ENCODE measurements at places on chromosomes 2 and 18.

DNA sequence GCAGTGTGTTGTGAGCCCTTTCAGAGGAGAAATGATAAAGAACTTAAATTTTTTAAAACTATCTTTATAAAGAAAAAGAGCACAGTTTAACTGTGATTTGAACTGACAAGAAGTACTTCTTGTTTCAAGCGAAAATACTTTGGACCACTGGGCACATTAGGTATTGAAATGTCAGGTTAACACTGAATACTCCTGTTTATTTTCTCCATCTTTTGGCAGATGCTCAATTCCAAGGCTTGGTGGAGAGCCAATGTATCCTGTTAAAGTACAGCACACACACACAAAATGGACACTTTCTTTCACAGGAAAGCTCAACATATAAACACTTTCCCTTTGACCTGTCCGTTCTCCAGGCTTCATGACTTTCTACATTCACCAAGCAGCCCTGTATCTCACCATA lies 32.6 kb upstream of the SP3 start:
- DNase-seq: no peak

DNA sequence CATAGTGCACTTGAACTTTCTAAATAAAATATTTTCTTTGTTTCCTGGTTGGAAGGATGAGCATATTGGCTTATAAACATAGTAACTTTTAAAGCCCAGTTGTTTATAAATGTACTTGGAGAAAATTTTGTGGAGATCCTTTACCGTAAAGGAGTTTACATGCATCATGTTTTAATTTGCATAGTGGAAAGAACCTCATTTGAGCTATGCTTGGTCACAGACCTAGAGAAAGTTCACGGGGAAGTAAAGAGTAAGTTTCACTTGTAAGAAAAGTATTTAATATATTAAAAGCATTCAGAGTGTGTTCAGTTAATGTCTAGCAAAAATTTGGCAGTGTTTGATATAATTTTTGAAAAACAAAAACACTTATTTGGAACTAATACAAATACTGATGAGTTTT lies 45.3 kb downstream of the PIKFYVE start:
- DNase-seq: no peak

- DNase-seq: peak; percentile 14
These were observed 874 bp downstream of the NDUFAF7 start for GRCh38 chr2:37232131-37232933.

- DNase-seq: no peak
These were observed 17.5 kb downstream of the CYRIA start for GRCh38 chr2:16647992-16648617.

DNA sequence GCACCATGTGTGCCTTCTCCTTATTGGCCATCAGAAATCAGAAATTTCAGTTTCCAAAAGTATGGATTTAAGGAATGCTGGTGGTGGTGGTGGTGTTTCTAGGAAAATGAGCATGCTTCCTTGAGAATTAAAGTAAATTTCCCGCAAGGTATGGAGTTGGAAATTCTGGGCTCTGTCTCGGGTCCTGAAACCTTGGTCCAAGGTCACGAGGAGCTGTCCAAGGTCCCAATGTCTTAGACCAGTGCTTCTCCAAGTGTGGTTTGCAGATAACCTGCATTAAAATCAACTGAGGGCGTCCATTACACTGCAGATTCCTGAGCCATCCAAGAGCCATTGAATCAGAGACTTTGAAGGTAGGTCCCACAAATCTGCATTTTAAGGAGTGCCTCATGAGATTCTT lies 210.9 kb upstream of the PKDCC start:
- peak; percentile 74 for DNase-seq

Measured in myocyte (in vitro differentiated cells).